ENCODE measurements at places on chromosomes 13 and 19. TPM values are rescaled to one million over a fixed set of nuclear protein-coding genes. Genes with fewer than 3 reads are reported as not detected.

The ASPDH gene
- polyA plus RNA-seq: not detected

The GJA3 gene
- not detected for polyA plus RNA-seq

The MAU2 gene
- polyA plus RNA-seq: 14.5 TPM

GRCh38 chr13:100657881-100658315 is 16.7 kb downstream of the TMTC4 start:
- no peak for DNase-seq

DNA sequence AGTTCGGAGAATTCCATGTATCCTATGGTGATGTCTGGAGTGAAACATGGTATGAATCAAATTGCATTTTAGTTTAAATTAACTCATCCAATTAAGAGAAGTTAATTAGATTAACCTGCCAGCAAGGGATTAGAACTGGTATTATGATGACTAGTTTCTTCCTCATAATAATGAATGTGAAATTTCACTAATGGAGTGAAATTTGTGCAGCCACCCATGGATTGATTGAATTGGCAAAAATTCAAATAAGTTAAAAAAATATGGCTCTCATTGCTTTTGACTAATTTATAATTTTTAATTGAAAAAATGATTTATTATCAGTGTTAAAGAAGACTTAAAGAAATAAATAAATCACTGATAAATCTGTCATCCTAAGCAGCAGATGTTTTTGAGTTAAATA is 232.0 kb downstream of the KCNRG start:
- DNase-seq: no peak

- DNase-seq: no peak
Measured at GRCh38 chr19:12513531-12514061, 29.0 kb upstream of the ZNF709 start.

- DNase-seq: no peak
Measured at GRCh38 chr19:723714-724113, 15.0 kb downstream of the PALM start.
